ENCODE measurements at places on chromosomes 7 and 10.

- no peak for DNase-seq
Observed at GRCh38 chr7:108310351-108310750, 145.9 kb downstream of the NRCAM start.

DNA sequence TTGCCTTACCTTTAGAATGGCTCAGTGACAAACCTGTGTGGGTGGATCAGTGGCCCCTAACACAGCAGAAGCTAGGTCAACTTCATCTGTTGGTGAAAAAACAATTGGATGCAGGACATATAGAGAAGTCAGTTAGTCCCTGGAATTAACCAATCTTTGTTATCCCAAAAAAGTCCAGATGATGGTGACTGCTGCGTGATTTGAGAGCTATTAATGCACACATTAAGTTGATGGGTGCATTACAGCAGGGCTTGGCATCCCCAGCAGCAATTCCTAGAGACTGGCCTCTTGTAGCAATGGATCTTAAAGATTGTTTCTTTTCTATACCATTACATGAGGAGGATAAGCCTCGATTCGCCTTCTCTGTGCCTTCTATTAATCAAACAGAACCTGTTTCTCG lies 33.3 kb downstream of the OR13A1 start:
- DNase-seq, result no peak

- no peak for DNase-seq
Observed at GRCh38 chr10:35182631-35183510, 56.2 kb downstream of the CREM start.

- DNase-seq, result no peak
Observed at GRCh38 chr7:76377186-76377918, 18.6 kb upstream of the YWHAG start.

Data from NCI-H345 (cell line).